ENCODE measurements at places on chromosomes 5 and 9.

- DNase-seq = no peak
These were observed 462.0 kb downstream of the HTR1A start for GRCh38 chr5:63500242-63500641.

DNA sequence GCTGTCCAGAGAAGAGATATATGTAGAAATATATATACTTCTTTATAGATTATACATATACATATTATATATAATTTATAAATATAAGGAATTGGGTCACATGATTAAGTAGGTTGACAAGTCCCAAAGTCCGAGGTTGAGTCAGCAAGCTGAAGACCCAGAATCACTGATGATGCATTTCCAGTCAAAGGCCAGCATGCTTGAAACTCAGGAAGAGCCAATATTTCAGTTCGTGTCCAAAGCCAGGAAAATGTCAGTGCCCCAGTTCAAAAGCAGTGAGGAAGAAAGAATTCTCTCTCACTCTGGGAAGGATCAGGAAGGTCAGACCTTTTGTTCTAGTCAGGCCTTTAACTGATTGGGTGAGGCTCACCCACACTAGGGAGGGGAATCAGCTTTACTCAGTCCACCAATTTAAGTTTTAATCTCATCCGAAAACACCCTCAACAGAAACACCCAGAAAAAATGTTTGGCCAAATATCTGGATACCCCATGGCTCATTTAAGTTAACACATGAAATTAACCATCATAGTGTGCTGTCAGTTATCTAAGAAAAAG, 42.0 kb upstream of the LVRN start:
- DNase-seq = no peak

GRCh38 chr9:21670374-21670773, 132.1 kb upstream of the MTAP start:
- no peak for DNase-seq

DNA sequence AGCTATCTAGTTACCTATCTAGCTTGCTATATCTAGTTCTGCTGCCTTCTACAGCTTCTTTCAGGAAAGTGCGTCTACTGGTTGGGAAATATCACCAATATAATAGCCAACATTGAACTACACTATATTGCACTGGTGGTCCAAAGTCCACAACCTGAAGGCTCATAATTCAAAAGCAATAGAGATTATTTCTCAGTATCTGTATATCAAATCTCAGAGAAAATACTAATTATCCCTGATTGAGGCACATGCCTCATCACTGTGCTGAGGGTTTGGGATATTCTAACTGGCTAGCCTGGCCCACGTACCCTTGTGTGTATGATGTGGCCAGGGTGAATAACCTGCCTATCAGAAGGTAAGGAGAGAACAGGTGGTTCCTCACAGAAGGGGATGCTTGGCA, 53.8 kb downstream of the SH3RF2 start:
- no peak for DNase-seq

DNA sequence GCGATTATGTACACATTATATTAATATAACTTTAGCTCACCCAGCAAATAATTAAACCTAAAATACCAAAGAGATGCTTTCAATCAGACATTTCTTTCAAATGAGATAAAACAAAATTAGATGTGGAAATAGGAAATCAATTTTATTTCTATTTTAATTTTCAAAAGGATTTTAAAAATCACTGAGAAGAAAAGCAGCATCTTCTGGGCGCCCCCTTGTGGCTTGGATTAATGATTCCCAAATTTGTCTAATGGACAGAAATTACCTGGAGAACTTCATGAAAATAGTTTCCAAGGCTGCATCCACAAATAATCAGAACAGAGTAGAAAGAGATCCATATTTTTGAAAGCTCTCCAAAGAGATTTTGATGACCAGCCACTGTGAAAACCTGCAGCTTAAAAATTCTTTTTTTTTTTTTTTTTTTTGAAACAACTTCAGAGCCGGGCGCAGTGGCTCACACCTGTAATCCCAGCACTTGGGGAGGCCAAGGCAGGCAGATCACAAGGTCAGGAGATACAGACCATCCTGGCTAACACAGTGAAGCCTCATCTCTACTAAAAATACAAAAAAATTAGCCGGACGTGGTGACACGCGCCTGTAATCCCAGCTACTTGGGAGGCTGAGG, 50.9 kb upstream of the CEMIP2 start:
- no peak for DNase-seq

- DNase-seq = no peak
These were observed 815 bp downstream of the PDZD2 start for GRCh38 chr5:31639481-31640411.

- DNase-seq = no peak
These were observed 62.9 kb upstream of the PPARGC1B start for GRCh38 chr5:149667084-149667828.

GRCh38 chr5:174951151-174951780, 226.9 kb downstream of the MSX2 start:
- no peak for DNase-seq

DNA sequence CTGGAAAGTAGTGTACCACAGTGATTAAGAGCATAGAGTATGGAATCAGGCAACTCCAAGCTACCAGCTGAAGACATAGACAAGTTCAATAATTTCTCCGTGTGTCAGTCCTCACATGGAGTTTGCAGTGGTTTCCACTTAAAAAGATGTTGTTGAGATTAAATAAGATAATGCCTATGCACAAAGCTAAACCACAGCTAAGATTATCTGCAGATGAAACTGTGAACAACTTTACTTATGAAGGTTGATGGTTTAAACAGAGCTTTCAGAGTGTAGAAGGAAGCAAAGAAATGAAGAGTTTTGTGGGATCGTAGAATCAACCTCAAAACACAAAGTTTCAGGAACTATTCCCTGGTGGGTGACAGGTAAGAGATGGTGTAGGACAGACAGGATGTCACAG, 223.5 kb upstream of the IL12B start:
- no peak for DNase-seq

DNA sequence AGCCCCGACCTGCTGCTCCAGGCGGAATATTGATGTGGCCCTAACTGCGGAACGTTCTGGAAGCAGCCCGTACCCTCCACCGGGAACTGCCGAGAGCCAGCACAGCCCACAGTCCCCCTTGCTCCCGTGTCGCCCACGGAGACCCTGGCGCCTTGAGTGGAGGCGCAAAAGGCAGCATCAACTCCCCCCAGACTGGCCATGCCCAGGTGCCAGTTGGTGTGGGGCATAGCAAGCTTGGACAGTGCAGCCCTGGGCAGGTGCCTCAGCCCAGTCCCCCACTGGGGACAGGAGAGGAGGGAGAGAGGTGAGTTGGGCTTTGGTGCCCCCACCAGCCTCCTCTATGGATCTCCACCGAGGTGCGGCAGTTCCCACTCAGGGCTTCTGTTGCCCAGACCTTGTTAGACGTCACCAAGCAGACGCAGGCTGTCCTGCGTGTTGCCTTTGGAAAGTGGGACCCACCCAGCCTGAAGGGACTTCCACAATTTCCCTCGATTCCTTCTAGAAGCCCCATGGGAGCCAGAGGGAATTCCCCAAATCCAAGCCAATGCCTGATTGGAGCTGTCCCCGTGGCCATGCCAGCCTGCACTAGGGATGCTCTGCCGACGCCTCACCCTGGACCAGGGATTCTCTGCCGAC, 19.8 kb upstream of the NRARP start:
- no peak for DNase-seq

GRCh38 chr9:136535070-136535469, 10.8 kb downstream of the NOTCH1 start:
- no peak for DNase-seq

GRCh38 chr5:158265346-158265745, 406.4 kb upstream of the CLINT1 start:
- no peak for DNase-seq

DNA sequence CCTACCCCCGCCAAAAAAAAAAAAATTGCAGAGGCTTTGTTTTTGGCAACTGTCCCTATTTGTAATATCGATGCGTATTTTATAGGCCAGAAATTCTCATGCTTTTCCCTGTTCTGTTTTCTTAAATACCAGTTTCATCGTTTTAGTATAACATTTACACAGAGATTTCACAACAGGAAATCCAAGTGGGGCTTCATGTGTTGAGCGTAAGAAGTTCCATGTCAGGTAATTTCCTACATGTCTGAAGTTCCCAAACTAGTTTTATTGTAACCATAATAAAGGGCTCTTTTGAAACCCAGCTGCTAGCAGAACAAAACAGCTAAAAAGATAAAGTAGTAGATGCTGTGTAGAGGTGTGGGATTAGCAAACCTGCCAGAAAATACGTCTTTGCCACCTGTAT, 4.2 kb downstream of the SMC5 start:
- DNase-seq = no peak

DNA sequence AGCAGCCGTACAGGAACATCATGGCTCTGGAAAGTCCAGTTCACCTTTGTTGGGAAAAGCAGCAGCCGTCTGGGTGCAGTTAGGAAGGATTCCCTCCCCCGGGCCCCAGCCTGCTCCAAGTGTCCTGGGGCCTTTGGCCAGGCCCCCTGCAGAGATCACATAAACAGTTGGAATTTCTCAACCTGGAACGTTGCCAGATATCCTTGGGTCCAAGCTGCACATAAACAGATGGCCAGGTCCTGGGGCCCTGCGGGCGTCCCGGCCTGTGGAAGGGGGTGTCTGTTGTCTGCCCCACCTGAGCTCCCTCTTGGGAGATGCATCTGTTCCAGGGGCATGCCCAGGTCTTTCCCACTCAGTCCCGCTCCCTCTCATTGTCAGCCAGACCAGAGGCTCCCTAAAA, 92.7 kb downstream of the COL5A1 start:
- no peak for DNase-seq

Data from breast epithelium (tissue), 4 donors.